ENCODE measurements at places on chromosomes 11 and 22.

DNA sequence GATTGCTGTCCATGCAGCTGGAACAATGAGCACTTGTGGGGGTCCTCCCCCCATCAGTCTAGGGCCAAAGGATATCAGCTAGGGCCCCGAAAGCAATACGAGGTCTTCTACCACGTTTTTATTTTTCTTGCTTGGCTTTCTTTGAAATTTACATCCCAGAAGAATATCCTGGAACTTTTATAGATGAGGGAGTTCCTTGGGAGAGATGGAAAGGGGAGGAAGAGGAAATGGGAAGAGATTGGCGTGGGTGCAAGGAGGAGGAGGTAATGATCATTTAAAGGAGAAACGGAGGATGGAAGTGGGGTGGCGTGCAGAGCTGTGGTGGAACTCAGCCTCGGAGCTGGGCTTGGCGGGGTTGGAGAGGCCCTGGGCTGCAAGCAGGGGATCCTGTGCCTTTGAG lies 90.3 kb downstream of the SNX19 start:
- DNase-seq, result no peak

DNA sequence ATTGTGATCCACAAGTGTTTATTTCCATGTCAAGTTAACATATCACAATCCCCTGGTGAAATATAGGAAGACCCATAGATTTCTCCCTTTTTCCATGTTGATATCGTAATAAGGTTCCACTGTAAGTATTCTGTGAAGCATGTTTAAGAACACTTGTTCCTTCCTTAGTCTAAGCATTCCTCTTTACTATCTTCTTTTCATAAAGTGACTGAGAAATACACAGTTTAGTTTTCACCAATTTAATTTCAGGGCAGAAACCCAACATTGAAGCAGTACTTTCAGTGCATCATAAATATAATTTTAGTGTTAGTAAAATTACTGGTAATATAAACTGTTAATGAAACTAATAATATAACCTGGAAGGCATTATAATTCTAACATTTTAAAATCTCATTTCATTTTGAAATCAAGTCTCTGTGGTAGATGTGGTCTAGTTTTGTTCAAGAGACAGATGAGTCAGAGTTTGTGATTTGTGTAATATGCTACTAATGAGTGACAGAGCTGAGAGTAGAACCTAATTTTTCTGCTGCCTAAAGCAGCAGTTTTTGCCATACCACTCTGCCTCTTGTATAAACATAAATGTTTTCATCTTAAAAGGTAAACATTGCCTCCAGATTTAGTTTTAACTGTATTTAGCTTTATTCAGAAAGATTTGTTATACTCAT lies 79.4 kb downstream of the ATM start:
- DNase-seq, result no peak

DNA sequence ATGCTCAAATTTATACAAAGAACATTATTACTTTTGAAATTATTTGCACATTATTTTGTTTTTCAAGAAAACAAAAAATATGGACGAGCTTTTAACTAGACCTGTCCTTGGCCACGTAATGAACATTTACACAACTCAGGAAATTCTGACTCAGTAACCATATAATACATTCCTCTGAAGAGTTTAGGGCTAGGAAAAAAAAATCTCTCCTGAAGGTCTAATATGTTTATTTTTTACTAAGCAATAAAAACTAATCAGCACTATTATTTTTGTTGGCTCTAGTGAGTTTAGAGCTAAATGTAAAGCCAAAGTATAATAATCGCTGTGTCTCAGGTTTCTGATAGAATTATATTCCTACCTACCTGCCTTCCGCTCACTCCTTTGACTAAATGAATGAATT lies 187.5 kb downstream of the SWAP70 start:
- no peak for DNase-seq

DNA sequence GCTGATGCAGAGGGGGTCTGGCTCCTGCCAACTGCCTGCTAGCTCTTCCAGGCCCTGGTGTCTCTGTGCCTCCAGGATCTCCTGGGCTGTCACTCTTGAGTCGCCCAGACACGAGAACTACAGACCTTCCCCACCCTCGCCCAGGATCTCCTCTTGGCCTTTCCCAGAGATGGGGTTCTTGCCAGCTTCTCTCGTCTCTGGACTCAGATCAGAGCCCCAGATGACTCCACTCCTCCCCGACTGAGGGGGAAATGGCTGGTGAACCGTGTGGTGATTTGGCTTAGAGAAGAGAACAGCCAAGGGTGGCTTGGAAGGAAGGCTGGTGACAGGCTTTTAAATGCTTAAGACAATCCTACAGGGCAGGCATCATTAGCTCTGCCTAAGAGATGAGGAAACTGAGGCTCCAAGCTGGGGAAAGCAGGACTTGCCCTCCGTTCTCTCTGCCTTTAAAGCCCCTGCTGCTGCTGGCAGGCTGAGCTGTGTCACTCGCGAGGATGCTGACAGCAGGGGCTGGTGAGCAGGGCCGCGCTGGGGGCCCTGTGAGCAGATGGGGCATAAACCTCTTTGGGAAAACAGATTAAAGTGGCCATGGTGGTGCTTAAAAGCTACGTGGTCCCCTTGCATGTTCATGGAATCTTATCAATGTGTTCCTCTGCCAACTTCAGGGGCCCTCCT lies 90.3 kb upstream of the THY1 start:
- DNase-seq, result no peak

DNA sequence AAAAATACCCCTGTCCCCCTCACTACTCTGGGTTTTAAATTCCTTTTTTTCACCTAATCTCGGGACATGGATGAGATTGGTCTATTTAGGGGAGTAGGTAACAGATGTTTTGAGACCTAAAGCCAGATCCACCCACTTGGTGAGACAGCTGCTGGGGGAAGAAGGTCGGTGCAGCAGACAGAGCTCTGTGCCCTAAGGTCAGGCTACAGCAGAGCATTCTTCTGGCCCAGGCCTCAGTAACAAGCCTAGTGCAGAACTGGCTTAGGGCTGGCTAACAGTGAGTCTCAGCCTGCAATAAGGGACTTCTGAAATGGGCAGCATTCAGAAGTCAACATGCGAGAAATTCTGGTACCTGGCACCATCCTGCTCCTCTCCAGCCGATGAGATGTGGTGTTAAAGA lies 444.9 kb upstream of the KIRREL3 start:
- no peak for DNase-seq

- DNase-seq, result peak; percentile 27
These were observed 34.9 kb downstream of the SCUBE1 start for GRCh38 chr22:43308060-43308830.

All from NCI-H1105 treated with DMSO at 0.1 percent for 48 hours (cell line).